ENCODE measurements at places on chromosomes 16 and 17.
A peak's percentile ranks its signal among the peaks of the same experiment; 100 is the strongest.

GRCh38 chr16:14100825-14101224 is 29.7 kb downstream of the MRTFB start:
- no peak for DNase-seq

GRCh38 chr17:32265192-32265923 is at the start of gene RHBDL3:
Gene RHBDL3 (plus strand): TSS chr17:32265832. CDS start chr17:32266190, 358 bp downstream.
- no peak for DNase-seq

- no peak for DNase-seq
These were observed 116.6 kb upstream of the SALL1 start for GRCh38 chr16:51267681-51268080.

DNA sequence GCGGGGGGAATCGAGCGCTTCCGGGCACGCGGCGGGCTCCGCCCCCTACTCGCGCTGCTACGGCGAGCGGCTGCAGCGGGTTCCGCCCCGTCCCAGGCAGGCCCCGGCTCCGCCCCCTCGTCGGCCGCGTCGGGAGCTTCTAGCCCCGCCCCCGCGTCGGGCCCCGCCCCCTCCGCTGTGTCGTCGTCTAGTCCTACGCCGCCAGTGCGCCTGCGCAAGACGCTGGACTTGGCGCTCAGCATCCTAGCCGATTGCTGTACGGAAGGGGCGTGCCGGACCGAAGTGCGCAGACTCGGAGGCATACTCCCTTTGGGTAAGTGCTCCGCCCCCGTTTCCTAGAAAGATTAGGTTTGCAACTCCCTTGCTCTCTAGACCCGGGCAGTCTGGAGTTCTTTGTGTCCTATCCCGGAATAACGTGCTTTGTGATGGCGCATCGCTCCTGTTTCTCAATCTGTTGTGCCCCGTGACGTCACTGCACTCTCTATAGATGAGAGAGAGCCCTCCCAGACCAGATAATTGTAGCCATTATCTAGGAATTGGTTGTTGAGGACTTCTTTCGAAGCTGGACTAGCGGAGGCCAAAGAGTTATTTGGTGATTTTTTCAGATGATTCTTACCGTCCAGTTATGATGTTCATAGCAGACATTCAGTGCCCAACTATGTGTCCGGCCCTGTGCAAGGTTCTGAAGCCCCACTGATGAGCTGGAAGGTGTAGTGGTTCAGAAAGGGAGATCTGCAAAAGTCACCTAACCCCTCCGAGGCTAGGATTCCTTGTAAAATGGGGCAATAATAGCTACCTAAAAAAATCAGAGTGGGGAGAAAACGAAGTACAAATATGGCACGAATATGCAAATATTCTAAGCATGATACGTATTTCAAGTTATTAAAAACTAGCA is 633 bp downstream of the ARMC5 start:
- peak; percentile 89 for DNase-seq

GRCh38 chr16:85929259-85929721 is 30.3 kb downstream of the IRF8 start:
- no peak for DNase-seq

DNA sequence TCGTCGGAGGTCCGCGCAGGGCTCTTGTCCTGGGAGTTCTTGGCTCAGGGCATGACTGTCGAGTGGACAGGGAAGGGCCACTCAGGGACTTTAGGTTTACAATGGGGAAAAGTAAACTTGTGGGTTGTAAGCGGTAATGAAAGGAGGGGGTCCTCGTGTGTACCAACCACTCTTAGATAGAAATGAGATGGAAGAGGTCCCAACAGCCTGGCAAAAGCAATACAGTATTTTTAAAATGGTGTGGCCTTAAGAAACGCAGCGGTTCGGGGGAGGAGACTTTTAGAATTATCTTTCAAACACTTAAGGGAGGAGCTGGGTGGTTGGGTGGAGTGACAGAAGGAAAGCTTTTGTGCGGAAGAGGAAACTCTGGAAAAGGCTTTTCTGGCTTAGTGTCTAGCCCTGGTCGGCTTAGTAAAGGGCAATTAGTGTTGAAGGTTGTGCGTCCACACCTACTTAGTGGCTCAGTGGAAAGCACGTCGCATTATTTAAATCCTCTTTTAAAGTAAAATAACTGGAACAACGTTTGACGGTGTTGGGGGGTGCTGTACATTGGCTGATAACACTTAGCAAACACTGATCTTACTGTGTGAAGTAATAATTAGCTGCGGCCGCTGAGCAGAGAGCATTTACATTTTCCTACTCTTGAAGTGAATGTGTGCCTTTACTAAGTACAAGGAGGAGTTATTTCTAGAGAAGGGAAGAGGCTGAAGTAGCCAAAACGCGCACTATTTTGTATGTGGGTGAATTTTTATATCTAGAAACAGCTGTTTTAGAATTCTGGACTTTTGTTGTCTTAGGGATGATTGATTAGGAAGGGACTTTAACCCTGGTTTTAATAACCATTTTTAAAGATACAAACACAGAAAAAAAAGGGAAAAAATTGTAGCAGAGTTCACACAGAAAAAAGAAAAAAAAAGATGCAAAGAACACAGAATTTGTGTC is 1.0 kb downstream of the WSB1 start:
- no peak for DNase-seq

DNA sequence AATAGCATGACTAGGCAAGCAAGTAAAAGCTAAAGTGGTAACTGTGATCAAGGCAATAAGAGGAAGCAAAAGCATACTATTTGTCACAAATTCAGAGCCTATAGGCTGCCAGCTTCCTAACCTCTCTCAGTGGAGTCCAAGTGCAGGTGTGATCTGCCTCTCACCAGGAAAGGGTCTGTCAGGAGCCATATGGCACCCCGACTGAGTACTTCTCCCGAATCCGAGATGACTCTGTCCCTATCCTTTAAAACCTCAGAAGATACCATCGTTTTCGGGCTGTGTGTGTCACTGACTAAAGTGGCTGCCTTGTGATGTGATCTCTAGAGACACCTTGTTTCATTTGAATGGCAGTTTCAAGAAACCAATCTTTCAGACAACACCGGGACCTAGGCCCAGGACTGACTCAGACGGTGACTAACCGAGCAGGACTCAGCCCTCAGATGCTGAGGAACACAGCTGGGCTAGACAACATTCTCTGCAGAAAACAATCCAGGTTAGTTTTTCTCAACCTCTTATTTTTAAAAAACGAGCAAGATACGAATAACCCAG is 63.6 kb downstream of the SMG6 start:
- DNase-seq = no peak

GRCh38 chr17:55794725-55795482 is 44.1 kb downstream of the PCTP start:
- no peak for DNase-seq

GRCh38 chr16:56477096-56477878 is 25.9 kb downstream of the OGFOD1 start:
- DNase-seq = no peak

DNA sequence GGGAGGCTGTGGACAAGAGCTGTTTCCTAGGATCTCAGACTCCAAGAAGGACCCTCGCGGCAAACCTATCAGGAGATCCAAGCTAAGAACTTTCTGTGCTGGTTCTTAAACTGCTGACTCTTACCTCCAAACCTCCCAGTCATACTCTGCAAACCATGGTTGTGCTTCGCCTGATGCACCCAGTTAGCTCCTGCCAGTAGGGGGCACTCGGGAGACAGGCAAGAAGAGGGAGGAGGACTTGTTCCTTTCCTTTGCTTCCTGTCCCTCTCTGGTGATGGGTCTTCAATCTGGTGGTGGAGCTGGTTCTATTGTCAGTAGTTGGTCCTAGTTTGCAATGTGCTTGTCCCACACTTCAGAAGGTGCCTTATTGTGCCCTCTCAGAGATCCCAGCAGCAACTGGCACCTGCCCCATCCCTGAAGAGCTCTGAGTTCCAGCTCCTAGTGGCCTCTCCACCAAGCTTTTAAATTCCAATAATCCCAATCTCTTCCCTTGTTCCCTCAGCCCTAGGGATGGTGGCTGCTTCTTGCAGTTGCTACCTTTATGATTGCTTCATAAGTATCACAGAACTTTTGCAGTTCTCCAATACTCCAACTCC is 113.5 kb upstream of the RPL38 start:
- DNase-seq = no peak

DNA sequence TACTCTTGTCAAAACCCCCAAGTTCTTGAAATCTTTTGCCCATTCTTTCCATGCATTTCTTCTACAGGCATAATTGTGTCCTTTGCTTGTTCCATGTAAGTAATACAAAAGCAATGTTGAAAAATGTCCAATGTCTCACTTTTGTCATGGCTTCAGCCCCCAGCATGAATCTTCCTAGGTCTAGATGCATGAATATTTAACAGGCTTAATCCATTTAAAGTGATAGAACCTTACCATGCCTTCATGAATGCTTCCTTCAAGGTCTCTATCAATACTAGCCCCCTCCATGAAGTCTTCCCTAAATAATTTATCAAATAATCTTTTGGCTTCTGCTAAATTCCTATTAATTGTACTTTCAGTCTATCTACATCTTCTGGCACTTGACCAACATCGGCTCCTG is 46.1 kb upstream of the ANKFY1 start:
- no peak for DNase-seq

DNA sequence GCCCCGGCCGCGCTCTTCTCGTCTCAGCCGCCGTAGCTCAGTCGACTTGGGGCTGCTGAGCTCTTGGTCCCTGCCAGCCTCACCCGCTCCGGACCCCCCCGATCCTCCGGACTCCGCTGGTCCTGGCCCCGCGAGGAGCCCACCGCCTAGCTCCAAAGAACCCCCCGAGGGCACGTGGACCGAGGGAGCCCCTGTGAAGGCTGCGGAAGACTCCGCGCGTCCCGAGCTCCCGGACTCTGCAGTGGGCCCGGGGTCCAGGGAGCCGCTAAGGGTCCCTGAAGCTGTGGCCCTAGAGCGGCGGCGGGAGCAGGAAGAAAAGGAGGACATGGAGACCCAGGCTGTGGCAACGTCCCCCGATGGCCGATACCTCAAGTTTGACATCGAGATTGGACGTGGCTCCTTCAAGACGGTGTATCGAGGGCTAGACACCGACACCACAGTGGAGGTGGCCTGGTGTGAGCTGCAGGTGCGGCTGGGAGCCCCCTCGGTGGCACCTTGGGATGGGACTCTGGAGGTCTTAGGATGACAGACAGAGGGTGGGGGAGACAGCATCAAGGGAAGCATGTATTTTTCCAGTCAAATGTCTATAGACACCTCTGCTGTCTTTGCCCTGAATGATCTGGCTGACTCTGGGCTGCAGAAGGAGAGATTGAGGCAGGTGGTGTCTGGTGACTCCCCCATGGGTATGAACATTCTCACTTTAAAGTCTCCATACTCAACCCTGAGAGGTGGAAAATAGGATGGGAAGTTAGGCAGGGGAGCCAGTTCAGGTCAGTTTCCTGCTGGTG is 635 bp downstream of the WNK4 start:
- DNase-seq = no peak

DNA sequence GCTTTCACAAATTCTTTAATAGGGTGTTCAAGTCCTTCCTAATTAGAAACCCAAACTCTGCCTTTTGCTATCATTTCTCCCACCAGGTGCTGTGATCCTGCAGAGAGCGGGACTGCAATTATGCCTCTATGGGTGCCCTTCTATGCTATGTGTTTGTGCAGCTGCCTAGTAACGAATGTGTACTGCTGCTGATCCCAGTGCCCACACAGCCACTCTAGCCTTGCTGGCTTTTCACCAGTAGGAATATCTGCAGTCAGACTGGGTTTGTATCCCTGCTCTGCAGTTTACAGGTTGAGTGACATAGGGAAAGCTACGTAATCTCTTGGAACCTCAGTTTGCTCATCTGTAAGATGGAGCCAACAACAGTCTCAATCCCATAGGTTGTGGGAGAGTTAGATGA is 179.6 kb upstream of the IRX3 start:
- DNase-seq = no peak

- no peak for DNase-seq
These were observed 489.9 kb upstream of the CDH5 start for GRCh38 chr16:65876624-65877023.

GRCh38 chr17:9195961-9196670 is 174.8 kb downstream of the NTN1 start:
- no peak for DNase-seq

DNA sequence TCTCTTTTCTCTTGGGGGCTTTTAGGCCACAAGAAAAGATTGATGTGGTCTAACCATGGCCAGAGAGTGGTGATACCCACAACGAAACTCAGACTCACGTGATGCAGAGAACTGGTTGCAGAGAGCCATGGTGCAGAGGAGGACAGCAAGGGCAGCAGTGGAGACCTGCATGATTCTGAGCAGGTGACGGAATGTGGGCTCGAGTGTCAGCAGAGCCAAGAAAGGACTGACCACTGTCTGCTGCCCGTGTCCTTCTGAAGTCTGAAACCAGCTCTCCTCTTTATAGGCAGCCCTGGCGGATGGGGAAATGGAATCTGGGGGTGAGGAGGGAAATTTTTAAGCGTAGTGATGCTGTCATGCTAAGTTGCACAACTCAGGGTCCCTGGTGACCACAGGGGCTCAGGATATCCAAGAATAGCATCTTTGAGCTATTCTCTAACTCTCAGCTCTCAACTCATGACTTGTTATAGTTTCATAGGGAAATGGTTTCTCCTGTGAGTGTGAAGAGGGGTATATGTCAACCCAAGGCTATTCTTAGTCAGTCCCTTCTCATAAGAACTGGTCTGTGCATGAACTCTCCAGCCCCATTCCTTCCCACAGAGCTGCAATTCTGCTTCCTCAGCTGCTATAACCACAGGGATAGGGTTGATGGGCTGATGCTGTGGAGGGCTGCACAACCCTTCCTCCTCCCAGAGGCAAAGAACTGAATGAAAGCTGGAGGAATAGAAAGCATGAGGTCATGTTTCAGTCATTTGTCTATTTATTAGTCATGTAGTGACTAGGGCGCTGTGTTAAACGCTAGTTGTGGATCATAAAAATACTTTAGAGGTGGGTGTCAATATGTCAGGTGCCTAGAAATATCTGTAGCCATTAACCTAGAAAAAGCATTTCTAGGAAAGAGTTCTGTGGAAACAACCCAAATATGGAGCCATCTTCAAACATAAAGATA is at the start of gene CCL3:
CCL3 (minus strand) TSS at position 256 of the 949 bp plus-strand sequence; CDS start at position 171, 85 bp downstream.
- no peak for DNase-seq

DNA sequence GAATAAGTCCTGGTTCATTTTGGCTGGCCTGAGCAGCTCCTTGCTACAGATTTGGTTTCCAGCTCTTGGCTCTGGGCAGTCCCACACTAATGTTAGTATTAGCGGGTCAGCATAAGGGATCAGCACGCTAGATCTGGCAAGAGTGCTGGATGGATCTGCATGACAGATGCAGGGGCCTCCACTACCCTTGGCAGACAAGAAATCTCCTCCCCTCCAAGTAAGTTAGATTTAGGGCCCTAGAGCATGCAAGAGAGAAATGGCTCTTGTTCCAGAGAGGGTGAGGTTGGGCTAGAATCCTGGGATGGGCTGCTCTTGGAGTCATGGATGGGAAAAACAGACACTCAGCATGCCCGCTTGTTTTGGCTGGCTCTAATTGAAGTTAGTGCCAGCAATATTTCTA is 414.3 kb downstream of the RBFOX1 start:
- DNase-seq = peak; percentile 71

GRCh38 chr17:44219108-44219615 is 313 bp downstream of the UBTF start:
- DNase-seq = no peak

DNA sequence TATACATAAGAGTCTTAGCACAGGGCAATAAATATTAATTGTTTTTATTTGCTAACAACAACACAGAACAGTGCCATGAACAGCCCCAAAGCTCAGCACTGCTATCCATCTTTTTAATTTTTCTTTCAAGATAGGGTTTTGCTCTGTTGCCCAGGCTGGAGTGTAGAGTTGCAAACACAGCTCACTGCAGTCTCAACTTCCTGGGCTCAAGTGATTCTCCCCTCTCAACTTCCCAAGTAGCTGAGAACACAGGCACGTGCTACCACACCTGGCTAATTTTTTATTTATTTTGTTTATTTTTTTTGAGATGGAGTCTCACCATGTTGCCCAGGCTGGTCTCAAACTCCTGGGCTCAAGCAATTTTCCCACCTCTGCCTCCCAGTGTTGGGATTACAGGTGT is 47.6 kb upstream of the AKAP1 start:
- no peak for DNase-seq

GRCh38 chr17:66542129-66542966 is 239.9 kb downstream of the PRKCA start:
- no peak for DNase-seq
